ENCODE measurements at places on chromosomes 12 and 14.

GRCh38 chr14:100118396-100119011 lies 40.9 kb downstream of the DEGS2 start:
- DNase-seq: no peak

DNA sequence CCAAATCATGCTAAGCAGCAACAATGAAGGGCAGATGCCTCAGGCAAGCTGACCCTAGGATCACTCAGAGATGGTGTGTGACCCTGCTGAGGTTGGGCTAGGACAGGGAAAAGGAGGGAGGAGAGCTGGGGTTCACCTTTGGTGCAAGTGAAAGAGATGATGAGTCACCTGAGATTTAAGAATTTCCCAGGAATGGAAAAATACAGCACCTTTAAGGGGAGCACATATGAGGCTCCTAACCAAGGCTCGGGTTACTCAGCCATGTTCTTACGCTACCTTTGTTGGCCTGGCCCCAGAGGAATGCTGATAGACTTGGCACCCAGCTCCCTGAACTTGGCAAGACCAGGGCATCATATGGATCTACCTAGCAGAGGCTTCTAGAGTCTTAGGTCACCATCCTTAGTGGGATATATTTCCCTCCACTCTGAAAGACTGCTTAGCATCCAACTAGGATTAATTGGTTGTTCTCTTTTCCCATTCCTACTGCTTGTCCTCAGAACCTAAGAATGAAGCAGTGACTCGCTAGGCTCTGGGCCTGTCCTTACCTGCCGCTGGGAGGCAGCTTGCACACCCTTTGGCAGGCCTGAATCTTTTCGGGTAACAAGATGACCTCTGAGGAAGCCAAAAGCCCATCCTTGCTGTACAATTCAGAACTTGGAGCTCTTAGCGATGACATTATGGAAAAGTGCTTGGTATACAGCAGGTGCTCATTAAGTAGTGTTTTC lies 4.0 kb upstream of the NAA25 start:
- no peak for DNase-seq

DNA sequence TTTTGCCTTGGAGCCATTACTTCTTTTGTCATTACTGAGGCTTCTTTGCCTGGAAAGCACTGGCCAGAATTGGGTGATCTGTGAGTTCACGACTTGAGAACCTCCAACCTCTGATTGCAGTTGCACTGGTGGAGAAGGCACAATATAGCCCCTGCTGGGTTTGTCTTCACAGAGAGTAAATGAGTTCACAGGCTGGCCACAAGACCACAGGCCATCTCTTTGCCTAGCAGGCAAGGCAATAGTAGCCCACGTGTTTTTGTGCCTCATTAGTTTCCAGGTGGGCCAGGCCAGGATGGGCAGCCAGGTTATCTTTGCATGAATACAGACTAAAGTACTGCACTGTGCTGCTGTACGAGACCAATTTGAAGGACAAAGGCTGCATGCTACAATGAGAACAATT lies 468.8 kb downstream of the NRXN3 start:
- DNase-seq: no peak

DNA sequence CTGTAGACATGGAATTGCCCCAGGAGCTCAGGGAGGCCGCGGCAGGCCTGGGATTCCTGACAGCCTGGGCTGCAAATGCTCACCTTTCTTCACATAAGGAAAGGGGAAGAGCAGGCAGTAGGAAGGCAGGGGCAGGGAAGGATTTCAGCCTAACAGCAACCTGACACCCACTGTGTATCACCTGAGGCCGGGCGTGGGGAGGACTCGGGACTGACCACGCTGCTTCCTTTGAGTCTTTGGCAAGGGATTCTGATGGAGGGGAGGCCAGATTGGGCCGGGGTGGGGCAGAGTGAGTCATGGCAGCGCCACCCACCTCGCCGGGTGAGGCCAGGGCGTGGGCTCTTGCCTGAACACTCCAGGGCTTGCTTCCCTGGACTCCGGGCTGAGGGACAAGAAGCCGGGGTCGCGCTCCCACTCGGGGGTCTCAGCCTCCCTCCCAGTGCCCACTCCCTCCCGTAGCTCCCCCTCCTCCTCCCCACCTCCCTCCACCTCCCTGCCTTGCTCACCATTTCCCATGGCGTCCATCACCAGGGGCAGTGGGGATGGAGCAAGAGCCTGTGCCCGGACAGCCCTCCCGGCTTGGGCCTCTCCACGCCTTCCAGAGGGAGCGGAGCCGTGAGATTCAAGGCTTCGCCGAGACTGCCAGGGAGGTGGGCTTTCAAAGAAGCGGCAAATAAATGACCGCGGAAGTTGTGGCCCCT lies 247.9 kb upstream of the RTL1 start:
- no peak for DNase-seq

DNA sequence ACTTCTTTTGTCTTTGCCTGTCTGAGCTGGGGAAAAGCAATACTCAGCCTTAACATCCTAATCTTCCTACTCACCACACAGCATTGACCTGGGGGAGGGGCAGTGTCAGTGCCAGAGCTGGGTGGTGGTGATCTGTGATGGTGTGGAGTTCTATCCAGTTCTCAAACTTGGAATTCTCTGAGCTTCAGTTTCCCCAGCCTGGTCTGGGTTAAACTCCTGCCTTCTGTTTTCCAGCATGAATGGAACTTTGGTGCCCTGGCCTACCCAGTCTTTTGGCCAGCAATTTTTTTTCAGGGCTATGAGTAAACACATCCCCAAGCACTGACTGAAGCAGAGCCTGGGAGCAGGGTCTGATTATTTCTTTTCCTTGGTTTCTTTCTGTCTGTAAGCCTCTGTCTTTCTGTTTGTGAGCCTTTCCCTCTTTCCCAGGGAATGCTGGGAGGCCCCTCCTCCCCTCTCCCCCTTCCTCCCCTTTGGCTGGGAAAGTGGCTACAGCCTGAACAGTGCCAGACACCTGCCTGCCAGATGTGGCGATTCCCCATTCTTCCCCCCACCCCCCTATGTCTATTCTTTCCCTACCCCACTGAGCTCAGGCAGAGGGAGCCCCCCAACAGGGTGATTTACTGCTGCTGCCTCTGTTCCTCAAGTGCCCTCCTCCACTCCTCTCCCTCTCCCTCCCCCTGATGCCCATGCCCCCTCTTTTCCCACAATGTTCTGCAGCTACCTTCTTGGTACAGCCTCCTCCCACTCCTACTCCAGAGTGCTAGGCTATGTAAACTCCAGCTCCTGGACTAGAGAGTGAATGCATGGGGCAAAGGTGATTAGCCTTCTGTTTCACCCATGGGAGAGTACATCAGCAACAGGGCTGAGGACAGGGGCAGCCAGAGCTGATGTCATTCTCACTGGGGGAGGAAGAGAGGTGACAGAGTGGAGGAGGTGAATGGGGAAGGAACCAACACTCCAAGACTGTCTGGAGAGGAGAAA lies 11.1 kb downstream of the GPR84 start:
- no peak for DNase-seq

GRCh38 chr14:57345106-57345505 lies 45.3 kb upstream of the NAA30 start:
- no peak for DNase-seq

- peak; percentile 81 for DNase-seq
Observed at GRCh38 chr12:4871514-4871913, 38.2 kb upstream of the KCNA1 start.

DNA sequence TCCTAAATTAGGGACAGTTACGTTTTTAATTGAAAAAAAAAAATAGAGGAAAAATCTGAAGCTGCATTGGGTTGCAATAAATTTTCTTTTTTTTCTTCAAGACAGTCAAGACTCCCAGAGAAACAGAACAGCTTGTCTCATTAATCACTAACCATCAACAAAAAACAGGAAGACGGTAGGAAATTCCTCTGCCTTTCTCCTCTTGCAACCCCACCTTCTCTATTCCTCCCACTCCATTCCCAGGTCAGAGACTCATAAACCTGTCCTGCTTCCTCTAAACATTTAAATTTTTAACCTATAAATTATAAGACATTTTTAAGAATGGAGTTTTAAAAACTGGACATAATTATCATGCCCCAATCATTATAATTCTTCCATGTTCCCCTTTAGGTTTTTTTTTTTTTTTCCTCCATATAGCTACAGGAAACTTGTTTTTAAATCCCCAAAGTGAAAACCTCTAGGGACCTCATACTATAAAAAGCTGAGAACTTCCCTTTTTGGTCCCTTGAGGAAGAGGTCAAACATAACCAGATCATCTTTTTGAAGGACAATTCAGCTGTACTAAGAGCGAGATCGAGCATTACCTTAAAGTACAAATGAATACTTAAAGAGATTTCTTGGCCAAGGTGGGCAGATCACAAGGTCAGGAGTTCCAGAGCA lies 36.0 kb downstream of the CPM start:
- no peak for DNase-seq

- DNase-seq: no peak
Observed at GRCh38 chr12:2267703-2268470, 215.1 kb downstream of the CACNA1C start.

GRCh38 chr14:78764240-78764639 lies 594.1 kb downstream of the NRXN3 start:
- DNase-seq: no peak

DNA sequence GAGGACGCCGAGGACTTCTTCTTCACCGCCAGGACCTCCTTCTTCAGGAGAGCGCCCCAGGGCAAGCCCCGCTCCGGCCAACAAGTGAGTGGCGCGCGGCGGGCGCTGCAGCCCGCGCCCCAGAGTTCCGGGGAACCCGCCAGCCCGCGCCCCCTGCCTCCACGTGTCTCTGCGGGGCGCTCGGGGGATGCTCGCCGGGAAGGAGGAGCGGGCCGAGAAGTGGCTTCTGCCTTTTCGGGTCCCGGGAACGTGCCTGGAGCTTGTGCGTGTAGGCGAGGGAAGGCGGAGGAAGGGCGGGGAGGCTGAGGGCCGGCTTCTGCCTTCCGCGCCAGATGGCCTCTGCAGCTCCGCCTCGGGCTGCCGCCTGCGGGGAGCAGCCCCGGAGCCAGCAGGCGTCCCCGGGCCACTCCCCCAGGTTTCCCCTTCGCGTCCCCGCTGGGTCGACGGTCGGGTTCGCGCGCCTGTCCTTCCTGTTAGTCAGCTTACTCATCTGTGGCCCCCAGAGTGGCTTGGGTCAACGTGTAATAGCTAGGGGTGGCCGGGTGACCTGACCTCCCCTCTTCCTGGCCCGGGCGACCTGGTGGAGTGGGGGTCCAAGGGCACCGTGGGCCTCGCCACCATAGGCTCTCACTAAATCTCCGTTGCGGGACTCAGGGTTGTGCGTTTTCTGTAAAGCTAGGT lies 505 bp downstream of the RASSF3 start:
- no peak for DNase-seq

GRCh38 chr12:23099104-23099503 lies 474.1 kb downstream of the ETNK1 start:
- no peak for DNase-seq

GRCh38 chr14:102775855-102776760 lies 1.1 kb upstream of the TRAF3 start:
- no peak for DNase-seq

GRCh38 chr14:24948261-24948847 lies 101.6 kb downstream of the STXBP6 start:
- DNase-seq: no peak

DNA sequence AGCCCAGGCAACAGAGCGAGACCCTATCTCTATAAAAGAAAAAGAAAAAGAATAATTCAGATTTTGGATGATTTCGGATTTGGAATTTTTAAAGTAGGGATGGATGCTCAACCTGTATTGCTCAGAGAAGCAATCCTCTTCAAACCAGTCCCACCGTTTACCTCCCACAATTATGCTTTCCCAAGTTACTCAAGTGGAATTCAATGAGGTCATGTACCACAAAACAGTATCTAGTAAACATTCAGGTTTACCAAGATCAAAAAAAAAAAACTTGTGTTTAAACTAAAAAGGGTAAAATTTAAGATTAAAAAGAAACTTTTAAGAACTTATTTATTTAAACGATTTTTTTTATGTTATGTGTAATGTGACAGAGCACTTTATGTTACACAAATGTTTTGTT lies 2.5 kb downstream of the KDM5A start:
- DNase-seq: no peak

DNA sequence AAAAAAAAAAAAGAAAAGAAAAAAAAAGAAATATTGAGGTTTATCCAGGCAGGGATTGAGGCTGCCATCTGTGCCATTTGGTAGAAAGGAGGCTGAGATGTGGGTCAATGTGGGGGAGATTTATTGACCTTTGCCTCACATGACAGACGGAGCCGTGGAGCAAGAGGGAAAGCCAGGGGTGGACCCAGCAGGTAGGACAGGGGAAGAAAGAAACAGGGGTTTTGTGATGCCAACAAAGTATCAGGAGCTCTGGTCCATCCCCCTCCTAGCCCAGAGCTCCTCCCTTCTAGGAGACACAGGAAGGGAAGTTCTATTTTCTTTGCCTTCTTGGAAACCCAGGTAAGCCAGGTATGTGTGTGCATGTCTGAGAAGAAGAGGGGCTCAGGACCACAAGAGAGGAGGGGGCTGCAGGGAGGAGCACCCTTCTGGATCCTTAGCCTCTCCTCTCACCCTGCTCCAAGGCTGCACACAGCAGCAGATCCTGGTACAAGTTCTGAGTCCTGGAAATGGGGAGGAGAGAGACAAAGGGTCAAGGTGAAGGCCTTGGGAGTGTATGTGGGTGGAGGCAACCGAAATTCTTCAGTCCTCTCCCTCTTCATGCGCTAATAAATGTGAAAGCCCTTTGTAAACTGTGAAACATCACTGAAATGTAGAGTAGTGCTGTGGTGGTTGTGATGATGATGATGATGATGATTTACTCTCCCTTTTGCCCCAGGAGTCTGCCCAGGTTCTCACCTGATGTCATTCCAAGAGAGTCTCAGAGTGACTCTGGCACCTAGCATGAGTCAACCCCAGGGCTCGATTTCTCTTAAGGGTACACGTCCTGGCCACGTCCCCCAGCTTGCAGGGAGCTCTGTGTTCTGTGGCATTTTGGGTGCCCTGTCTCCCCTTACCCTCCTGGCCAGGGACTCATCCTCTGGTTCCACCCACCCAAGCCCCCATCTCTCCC lies 26.3 kb downstream of the ZFP36L1 start:
- no peak for DNase-seq

- no peak for DNase-seq
Observed at GRCh38 chr12:71448150-71448581, 8.6 kb downstream of the LGR5 start.

DNA sequence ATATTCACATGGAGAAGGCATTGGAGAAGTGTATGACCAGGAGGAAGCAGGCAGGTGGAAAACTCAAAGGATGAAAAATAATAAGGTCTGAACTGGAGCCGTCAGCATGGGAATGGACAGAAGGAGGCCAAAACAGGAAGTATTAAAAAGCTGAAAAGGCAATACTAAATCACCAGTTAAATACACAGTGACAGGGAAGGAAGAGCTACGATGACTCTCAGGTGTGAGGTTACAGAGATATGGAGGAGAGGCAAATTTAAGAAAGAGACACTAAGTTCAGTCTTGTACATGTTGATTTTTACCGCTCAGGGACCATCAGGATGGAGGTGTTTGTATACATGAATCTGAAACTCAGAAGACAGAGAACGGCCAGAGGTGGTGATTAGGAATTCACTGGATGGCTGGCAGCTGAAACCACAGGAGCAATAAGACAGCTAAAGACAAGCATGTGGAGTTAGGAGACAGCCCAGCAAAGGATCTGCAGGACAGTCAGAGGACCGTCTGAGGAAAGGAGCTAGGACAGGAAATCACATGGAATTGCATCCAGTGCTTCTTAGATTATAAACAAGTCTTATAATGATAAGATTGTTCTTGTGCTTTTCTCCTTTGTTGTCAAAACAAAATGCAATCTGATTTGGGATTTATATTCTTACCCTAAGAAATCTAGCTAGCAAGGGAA lies 33.9 kb upstream of the CDKN3 start:
- no peak for DNase-seq

- no peak for DNase-seq
Observed at GRCh38 chr12:128818065-128819022, 5.4 kb downstream of the SLC15A4 start.
